NCI-H1092 (cell line): ENCODE measurements at places on chromosomes 11 and 22.
A peak's percentile ranks its signal among the peaks of the same experiment; 100 is the strongest.

DNA sequence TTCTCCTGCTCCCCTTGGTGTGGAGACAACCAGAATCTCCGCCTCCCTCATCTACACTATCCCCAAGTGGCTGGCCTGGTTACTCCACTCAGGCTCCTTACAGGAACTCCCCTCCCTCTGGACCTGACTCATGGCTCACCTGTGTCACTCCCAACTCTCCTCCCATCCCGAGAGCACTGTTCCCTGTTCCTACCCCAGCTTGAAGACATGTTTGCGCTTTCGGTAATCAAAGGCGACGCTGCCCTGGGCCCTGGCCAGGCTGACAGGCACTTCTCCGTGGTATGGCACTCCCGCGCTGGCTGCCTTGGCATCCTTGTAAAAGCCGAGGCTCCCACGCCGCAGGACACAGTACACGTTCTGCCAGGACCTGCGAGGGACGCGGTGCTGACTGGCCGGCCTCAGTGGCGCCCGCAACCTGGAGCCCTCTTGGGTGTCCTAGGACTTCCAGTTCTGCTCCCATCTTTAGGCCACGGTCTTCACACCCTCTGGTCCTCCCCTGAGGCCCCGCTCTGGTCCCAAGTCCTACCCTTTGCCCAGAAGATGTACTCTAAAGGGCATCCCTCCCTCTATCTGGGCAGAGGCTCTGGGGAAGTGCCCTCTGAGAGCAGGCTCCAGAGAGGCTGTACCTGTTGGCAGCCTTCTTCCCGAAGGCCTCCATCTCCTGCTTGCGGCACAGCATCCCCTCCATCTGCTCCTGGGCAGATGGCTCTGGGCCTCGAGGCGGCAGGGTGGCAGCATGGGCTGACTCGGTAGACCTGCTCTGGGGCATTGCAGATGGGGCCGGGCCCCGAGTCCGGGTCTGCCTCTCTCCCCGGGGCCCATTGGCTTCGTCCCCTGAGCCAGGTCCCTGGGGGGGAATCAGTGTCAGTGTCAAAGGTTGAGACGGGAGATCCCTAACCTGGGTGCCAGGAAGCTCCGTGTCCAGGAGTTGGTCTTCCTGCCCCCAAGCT, 9.4 kb upstream of the RBM4B start:
- DNase-seq, result no peak

DNA sequence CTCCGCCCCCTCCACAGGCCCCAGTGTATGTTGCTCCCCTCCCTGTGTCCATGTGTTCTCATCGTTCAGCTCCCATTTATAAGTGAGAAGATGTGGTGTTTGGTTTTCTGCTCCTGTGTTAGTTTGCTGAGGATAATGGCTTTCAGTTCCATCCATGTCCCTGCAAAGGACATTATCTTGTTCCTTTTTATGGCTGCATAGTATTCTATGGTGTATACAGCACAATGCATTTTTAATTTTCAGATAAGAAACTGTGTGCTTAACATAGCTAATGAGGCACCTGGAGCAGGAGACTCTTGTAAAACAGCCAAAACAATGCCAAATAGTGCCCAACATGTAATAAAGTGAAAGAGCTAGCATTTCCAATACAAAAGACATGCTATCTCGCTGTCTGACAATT, 21.8 kb downstream of the ALG9 start:
- no peak for DNase-seq

- DNase-seq, result no peak
These were observed 16.6 kb downstream of the ARHGEF17 start for GRCh38 chr11:73324665-73325035.

GRCh38 chr11:78595436-78596130, 20.9 kb upstream of the NARS2 start:
- no peak for DNase-seq

GRCh38 chr11:34792814-34793258, 123.3 kb downstream of the APIP start:
- peak; percentile 9 for DNase-seq

- DNase-seq, result no peak
These were observed 37.1 kb downstream of the ZNF202 start for GRCh38 chr11:123704341-123704740.

DNA sequence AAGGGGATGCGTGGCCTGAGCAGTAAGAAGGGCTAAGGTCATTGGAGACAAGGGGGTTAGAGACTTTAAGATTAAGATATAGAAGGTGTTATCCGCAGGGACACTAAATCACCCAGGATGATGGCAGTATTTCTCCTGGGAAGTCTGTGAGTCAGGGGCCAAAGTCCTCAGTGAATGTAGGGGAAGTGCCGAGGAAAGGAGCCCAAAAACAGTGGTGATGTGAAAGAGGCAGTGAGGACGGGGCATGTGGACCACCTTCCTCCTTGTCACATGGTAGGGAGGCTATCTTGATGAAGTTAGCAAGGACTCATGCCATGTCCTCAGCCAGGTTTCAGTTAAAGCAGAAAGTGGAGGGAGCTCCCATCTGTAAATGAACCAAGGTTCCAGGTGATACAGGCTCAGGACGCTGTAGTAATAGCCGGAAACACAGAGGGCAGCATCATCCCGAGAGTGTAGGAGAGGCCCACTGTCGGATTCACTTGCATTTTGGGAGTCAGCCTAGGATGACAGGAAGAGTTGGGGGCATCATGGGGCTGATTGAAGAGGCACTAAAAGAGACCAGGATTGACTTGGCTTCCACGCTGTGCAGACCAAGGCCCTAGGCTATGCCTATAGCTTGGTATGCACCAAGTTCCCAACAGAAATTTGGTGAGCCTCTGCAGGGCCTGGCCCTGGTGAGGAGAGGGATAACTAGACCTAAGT, 33.5 kb downstream of the WEE1 start:
- no peak for DNase-seq

GRCh38 chr11:62853279-62853965, 14.0 kb upstream of the WDR74 start:
- no peak for DNase-seq
